ENCODE measurements at places on chromosomes 5 and 9.
A peak's percentile ranks its signal among the peaks of the same experiment; 100 is the strongest.

DNA sequence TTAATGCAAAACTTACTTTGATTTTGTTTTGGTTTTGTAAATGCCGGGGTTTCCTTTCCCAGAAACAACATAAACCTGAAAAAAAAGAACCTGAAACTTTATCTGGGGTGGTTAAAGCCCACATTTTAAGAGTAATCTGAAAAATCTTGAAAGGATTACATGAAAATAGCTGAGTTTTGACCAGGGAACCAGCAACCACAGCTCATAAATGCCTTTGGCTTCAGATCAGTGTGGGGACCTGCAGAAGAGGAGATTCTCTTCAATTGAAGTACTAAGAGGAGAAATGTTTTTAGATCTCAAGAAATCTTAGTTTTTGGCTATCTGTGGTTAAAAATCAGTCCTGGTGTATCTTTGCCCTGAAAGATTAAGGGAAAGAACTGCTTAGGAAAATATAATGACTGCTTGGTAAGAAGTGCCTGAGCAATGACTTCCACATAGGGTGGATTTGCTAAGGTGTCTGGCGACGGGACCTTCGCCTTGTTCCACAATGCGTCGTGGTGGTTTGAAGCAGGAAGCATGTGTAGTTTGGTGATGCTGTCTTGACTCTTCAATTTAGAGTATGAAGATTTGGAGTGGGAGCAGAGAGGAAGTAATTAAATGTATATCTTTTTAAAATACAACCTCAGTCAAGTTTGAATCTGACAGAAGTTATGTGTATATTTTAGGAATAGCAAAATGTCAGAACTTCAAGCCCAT, 186.5 kb downstream of the MAN2A1 start:
- peaks cover 3% of the 10 kb centered on the region for H3K36me3 ChIP-seq
- H3K27ac ChIP-seq = peak overlapping the region; percentile 71
- DNase-seq = peak; percentile 27
- H3K27me3 ChIP-seq = no peaks in the 10 kb centered on the region
- peaks cover 35% of the 10 kb centered on the region for H3K4me1 ChIP-seq

GRCh38 chr5:11511878-11512277, 392.4 kb downstream of the CTNND2 start:
- no peak for DNase-seq
- H3K27me3 ChIP-seq = no peaks in the 10 kb centered on the region
- H3K36me3 ChIP-seq = no peaks in the 10 kb centered on the region
- H3K27ac ChIP-seq = no peak overlapping the region
- no peak overlapping the region for H3K4me3 ChIP-seq
- no peaks in the 10 kb centered on the region for H3K4me1 ChIP-seq

- H3K4me1 ChIP-seq = no peaks in the 10 kb centered on the region
- H3K4me3 ChIP-seq = no peak overlapping the region
- no peak overlapping the region for H3K27ac ChIP-seq
- peaks cover 16% of the 10 kb centered on the region for H3K36me3 ChIP-seq
- DNase-seq = no peak
Measured at GRCh38 chr9:15213249-15213648, 93.8 kb downstream of the TTC39B start.

- H3K27ac ChIP-seq = no peak overlapping the region
- no peaks in the 10 kb centered on the region for H3K4me1 ChIP-seq
- H3K27me3 ChIP-seq = peaks cover 3% of the 10 kb centered on the region
- no peaks in the 10 kb centered on the region for H3K36me3 ChIP-seq
- H3K4me3 ChIP-seq = no peak overlapping the region
- DNase-seq = no peak
Measured at GRCh38 chr5:67669916-67670315, 473.3 kb upstream of the CD180 start.

DNA sequence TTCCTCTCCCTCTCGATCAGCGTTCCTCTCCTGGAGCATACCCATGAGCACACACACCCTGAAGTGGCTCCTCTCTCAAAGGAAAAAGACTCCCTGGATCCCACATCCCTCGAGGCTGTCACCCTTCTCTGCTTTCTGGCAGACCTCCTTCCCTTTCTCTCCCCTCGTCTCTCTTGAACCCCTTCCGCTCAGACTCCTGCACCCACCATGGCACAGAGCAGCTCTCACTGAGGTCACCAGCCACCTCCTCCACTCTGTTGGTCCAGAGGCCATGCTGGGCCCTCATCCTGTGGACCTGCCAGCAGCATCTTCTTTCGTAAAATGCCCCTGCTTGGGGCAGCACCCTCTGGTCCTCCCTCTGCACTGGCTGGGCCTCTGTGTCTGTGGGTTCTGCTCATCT, 5.7 kb downstream of the B4GALT7 start:
- no peaks in the 10 kb centered on the region for H3K27me3 ChIP-seq
- H3K36me3 ChIP-seq = no peaks in the 10 kb centered on the region
- peak overlapping the region; percentile 50 for H3K27ac ChIP-seq
- H3K4me3 ChIP-seq = no peak overlapping the region

- DNase-seq = no peak
- H3K4me1 ChIP-seq = peaks cover 48% of the 10 kb centered on the region
- H3K36me3 ChIP-seq = peaks cover 28% of the 10 kb centered on the region
- H3K27me3 ChIP-seq = peaks cover 14% of the 10 kb centered on the region
Measured at GRCh38 chr9:36191686-36192085, 965 bp downstream of the CLTA start.

DNA sequence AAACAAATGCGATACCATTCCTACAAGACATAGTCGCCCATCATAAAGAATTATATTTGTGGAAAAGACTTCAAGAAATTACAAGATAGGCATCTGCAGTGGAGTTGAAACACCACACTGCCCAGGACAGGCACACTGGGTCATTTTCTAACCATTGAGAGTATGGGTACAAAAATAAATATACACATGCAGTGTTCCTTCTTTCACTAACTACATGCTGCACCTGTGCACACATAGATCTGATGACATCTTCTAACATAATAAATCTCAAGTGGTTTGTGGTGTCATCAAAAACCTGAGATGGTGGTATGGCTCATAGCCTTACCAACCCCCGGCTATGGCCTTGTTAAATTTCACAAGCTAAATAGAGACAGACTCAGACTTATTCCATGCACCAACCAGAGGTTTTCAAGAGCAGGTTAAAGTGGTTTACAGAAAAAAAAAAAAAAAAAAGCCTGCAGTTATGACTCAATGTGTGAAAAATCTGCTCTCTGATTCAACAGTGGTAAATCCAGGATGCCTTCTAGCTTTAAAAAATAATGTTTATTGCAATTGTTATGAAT, 12.4 kb upstream of the NFIB start:
- peaks cover 35% of the 10 kb centered on the region for H3K27me3 ChIP-seq
- peaks cover 13% of the 10 kb centered on the region for H3K4me1 ChIP-seq
- H3K4me3 ChIP-seq = no peak overlapping the region
- no peak overlapping the region for H3K27ac ChIP-seq
- DNase-seq = no peak

GRCh38 chr5:170278611-170279458, 18.7 kb downstream of the LCP2 start:
- peaks cover 82% of the 10 kb centered on the region for H3K36me3 ChIP-seq
- no peaks in the 10 kb centered on the region for H3K27me3 ChIP-seq
- peak; percentile 93 for DNase-seq
- H3K4me3 ChIP-seq = peak overlapping the region; percentile 66
- H3K27ac ChIP-seq = peak overlapping the region; percentile 97
- peaks cover 97% of the 10 kb centered on the region for H3K4me1 ChIP-seq

- peaks cover 34% of the 10 kb centered on the region for H3K4me1 ChIP-seq
- H3K27me3 ChIP-seq = peaks cover 55% of the 10 kb centered on the region
- no peak overlapping the region for H3K27ac ChIP-seq
- no peak overlapping the region for H3K4me3 ChIP-seq
Measured at GRCh38 chr5:68432682-68433081, 217.1 kb downstream of the PIK3R1 start.

GRCh38 chr5:78075301-78075700, 219.2 kb downstream of the AP3B1 start:
- H3K4me3 ChIP-seq = no peak overlapping the region
- H3K27ac ChIP-seq = no peak overlapping the region
- no peaks in the 10 kb centered on the region for H3K27me3 ChIP-seq

DNA sequence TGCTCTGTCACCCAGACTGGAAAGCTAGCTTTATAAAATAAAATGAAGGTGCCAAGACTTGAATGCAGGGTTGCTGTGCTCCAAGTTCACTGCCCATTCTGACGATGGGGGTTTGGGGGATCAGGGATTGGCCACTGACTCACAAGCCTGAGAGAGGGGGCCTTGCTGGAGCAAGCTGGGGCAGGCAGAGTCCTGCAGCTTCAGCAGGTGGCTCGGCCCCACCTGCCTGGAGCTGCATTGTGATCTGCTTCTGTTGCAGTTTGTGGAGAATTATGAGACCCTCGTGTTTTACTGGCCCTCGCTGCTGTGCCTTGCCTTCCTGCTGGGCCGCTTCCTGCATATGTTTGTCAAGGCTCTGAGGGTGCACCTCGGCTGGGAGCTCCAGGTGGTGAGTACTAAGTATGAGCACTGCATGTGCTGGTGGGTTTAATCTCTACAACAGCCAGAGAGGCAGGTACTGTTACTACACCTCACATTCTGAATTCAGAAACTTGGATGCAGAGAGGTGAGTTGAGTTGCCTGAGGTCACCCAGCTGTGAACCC, 31.1 kb upstream of the CCDC180 start:
- no peaks in the 10 kb centered on the region for H3K4me1 ChIP-seq
- H3K27me3 ChIP-seq = no peaks in the 10 kb centered on the region
- peaks cover 22% of the 10 kb centered on the region for H3K36me3 ChIP-seq
- H3K4me3 ChIP-seq = no peak overlapping the region

DNA sequence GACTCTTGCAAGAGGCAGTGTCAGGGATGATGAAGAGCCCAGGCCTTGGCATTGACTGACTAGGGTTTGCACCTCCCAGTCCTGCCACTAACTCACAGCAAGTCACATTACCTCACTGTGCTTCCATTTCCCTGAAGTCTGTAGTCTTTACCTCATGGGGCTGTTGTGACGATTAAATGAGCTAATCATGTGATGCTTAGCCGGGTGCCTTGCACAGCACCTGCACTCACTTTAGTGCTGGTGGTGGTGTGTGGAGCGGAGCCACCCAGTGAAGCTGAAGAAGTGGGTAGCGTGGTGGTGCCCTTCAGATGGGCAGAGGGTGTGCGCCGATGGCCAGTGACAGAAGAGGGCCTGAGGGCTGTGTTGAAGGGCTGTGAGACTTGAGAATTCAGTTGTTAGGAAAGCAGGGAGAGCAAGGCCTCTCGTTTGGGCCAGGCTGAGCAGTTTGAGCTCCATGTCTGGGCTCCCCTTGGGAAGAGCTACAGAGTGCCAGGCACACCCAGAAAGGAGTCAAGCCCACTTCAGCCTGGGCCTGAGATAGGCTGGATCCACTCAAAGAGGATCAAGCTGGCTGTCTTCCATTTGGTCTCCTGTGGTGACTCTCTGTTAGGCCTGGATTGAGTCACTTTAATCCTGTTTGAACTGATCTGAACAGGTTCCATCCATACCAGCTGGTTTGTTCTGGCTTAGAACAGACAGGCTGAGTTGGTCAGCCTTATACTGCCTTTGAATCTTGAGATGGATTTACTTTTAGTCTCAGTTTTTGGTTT, 42.5 kb downstream of the RALGPS1 start:
- H3K4me3 ChIP-seq = no peak overlapping the region
- H3K36me3 ChIP-seq = no peaks in the 10 kb centered on the region
- no peak for DNase-seq
- H3K27ac ChIP-seq = no peak overlapping the region

DNA sequence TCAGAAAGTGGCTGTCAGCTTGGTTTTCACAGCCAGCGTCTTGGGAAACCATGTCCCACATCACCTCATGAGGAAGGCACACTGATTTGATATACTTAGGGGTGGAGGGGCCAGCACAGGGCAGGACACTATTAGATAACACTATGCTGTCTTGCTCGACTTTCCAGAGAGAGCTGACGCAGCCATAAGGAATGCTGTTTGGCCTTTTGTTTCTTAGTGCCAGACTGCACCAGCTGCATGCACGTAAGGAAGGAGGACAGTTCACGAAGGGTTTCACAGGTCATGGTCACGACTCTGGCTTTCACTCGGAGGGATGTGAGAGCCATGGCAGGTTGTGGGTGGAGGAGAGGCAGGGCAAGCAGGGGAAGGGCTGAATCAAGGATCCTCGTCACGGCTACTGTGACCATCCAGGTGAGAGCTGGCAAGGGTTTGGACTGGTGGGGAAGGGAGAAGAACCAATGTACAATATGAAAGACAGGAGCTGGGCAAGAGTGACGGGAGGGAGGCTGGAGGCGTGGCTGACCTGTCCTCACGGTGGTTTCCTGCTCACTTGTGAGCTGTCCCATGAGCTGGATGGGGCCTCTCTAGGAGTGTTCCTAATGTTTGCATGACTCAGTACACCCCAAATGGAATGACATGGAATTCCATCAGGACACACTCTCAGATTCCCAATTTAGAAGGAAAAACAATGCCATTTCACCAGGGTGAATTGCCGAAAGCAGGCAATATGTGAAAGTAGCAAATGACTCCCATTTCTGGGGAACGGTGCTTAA, 61.7 kb downstream of the OTULIN start:
- H3K27me3 ChIP-seq = no peaks in the 10 kb centered on the region
- peaks cover 4% of the 10 kb centered on the region for H3K4me1 ChIP-seq
- peak overlapping the region; percentile 35 for H3K27ac ChIP-seq
- H3K36me3 ChIP-seq = peaks cover 12% of the 10 kb centered on the region
- no peak for DNase-seq

DNA sequence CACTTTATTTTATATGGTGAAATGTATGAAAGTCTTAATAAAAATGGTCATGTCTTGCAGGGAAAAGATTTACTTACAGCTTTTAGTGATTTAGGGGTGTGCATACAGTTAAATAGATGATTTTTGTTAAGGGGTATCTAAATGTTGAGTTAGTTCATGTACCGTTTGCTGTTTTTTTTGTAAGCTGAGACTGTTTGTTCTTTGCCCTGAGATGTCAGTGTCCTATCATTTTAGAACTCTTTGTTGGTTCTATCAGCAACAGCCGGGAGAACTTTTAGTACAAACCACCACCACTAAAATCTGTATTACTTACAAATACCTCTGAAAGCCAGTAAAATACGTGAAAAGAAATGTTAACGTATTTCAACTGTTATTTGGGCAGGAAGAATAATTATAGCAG, 56.3 kb upstream of the MTMR12 start:
- DNase-seq = no peak
- no peaks in the 10 kb centered on the region for H3K27me3 ChIP-seq
- H3K27ac ChIP-seq = no peak overlapping the region
- H3K4me3 ChIP-seq = no peak overlapping the region
- H3K4me1 ChIP-seq = no peaks in the 10 kb centered on the region
- peaks cover 39% of the 10 kb centered on the region for H3K36me3 ChIP-seq

- no peaks in the 10 kb centered on the region for H3K36me3 ChIP-seq
- no peaks in the 10 kb centered on the region for H3K27me3 ChIP-seq
- H3K4me3 ChIP-seq = no peak overlapping the region
- H3K4me1 ChIP-seq = peaks cover 13% of the 10 kb centered on the region
- no peak overlapping the region for H3K27ac ChIP-seq
- no peak for DNase-seq
Measured at GRCh38 chr5:126514131-126514557, 80.9 kb downstream of the ALDH7A1 start.

GRCh38 chr9:20532584-20532983, 89.7 kb downstream of the MLLT3 start:
- no peak for DNase-seq
- H3K27me3 ChIP-seq = no peaks in the 10 kb centered on the region
- H3K36me3 ChIP-seq = peaks cover 62% of the 10 kb centered on the region
- no peak overlapping the region for H3K27ac ChIP-seq

GRCh38 chr9:75010570-75010969, 17.5 kb downstream of the CARNMT1 start:
- H3K27me3 ChIP-seq = no peaks in the 10 kb centered on the region
- peaks cover 21% of the 10 kb centered on the region for H3K36me3 ChIP-seq
- peaks cover 30% of the 10 kb centered on the region for H3K4me1 ChIP-seq

All from activated naive CD4-positive, alpha-beta T cell treated with anti-CD3 and anti-CD28 coated beads, Interleukin-2, amount 10 ng/mL, durations not matched to agents 7 days and 5 days (primary cell).